ENCODE measurements at places on chromosomes 1 and 21. TPM values are rescaled to one million over a fixed set of nuclear protein-coding genes. Genes with fewer than 3 reads are reported as not detected.

GRCh38 chr21:40047993-40048730 is 180.9 kb downstream of the PCP4 start:
- DNase-seq = no peak

TNFSF4 gene
- 1.8 TPM for polyA plus RNA-seq

TMPRSS15 gene
- polyA plus RNA-seq = not detected

DNA sequence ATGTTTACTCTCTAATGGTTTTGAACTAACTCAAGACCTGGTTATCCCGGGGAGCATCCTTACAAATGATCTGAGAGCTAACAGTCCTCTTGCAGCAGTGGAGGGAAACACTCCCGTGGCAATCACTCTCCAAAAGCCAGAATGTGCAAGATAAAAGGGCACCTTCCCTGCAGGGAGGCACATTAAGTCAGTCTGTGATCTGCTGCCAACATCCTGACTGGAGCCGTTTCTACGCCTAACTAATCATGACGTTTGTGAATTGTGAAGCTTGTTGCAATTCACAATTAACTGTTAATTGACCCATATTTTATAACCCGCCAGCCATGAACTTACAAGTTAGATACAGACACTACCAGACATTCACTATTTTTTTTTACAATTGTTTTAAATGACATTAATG is 52.1 kb upstream of the LGALS8 start:
- DNase-seq = no peak

RGS13 gene
- polyA plus RNA-seq = 1.4 TPM

DNA sequence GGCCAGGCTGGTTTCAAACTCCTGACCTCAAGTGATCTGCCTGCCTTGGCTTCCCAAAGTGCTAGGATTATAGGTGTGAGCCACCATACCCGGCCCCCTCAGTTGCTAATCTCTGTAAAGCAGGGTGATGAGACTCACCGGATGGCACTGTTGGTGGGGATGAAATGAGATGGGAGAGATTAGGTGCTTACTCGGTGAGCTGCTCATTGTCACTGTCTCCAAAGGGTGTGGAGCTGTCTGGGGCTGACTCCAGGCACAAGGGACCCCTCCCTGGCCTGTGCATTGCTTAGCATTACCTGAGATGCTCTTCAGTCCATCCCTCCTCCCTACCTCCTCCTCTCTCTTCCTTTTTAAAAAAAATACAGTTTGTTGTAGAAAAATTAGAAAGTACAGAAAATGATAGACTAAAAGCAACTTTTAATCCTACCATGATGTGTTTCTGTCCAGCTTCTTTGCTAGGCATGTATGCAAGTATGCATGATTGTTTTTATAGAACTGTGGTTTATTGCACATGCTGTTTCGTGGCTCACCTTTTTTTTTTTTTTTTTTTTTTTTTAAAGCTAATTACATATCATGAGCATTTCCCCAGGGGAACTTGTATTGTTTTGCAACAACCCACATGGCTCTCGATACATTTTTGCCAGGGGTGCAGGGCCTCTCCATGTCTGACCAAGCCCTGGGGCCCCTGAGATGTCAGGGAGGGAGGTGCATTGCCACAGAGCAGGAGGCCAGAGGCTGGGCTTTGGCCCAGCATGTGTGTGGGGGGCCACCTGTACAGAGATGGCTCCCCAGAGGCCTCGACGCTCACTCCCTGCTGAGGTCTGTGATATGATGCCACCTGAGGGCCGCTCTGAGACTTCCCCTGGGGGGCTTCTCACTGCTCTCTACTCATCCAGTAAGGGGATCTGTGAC is 55.4 kb downstream of the ARHGEF10L start:
- no peak for DNase-seq

PLA2G2C gene
- 0.11 TPM for polyA plus RNA-seq

HYI gene
- polyA plus RNA-seq = 52.0 TPM

SPRR5 gene
- polyA plus RNA-seq = not detected

A3GALT2 gene
- 0.15 TPM for polyA plus RNA-seq

GRCh38 chr1:43763497-43763973 is 56.2 kb downstream of the ST3GAL3 start:
- peak; percentile 82 for DNase-seq

FAM177B gene
- polyA plus RNA-seq = 0.50 TPM

DNA sequence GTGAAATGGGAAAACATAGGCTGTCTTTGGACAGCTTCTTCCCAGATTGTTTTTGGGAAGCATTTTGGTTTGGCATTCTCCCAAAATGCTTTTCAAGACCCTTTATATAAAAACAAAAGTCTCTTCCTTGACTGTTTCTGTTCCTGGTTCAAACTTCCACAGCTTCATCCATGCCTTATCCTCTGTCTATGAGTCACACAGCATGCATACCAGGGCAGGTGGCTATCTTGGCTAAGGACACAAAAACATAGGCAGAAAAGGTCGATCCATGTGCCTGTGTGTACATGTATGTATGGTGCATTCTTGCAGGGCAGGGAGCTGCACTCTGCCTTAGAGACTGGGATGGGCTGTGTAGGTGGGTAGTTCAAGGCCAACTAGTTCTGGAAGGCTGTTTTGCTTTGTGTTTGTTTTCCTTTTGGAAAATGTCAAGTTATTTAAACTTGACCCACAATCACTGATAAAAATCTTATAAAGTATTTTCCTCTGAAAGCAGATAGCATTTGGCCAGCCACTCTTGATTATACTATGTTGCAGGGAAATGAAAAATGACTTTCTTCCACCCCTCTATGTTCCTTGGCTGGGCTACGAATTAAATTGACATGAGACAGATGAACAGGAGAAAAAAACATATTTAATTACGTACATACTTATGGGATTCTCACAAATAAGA is 437.0 kb downstream of the SIPA1L2 start:
- no peak for DNase-seq

DNA sequence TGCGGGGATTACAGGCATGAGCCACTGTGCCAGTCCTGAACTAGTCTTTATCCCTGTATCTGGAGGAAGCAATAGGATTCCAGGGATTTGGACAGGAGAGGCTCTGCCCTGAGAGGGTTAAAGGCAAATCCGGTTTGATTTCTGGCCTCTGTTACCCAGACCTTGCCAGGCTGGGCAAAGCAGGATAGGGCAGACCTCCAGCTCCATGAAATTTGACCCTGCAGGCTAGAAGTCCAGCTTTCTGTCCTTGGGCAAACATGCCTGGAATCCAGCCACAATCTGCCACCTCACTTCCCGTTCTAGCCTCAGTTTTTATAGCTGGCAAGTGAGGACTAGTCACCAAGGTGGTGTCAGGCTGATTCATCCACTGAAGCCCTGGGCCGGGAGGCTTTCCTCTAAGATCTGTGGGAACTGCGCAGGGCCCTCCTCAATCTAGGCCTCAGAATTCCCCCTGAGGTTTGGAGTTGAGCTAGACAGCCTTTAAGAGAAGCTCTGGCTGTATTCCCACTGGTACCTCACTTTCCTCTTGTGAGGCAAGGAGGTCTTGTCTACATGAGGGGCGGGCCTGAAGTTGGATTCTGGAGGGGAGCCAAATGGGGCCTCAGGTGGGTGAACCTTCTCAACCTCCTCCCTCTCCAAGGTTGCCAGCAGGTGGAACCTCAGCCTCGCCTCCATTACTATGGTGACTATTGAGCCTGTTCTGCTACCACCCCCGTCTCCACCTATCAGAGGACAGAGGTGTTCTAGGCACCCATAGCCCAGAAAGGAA is 7.0 kb upstream of the P3R3URF start:
- DNase-seq = peak; percentile 62

DNA sequence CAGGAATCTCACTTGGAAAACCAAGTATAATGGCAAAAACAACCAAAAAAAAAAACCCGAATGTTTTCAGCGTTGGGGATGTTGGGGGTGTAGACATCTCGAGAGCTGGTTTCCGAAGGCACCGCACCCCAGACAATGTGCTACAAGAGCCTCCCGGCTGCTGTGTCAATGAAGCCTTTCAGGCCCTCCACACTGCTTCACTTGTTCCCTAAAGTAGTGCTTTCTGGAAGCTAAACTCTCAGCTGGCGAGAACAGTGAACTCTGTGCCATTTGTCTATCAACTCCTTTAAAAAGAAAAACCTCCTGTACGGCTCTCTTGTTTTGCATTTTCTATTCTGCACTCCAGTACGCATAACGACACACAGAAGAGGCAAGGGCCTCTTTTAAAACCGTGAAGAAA is 32.5 kb downstream of the PLEKHO1 start:
- no peak for DNase-seq

- DNase-seq = no peak
Observed at GRCh38 chr1:205183676-205184335, 27.7 kb downstream of the DSTYK start.

GRCh38 chr1:206854401-206855129 is 10.9 kb upstream of the IL20 start:
- DNase-seq = no peak

- no peak for DNase-seq
Observed at GRCh38 chr1:231757101-231757404, 130.5 kb downstream of the DISC1 start.

DNA sequence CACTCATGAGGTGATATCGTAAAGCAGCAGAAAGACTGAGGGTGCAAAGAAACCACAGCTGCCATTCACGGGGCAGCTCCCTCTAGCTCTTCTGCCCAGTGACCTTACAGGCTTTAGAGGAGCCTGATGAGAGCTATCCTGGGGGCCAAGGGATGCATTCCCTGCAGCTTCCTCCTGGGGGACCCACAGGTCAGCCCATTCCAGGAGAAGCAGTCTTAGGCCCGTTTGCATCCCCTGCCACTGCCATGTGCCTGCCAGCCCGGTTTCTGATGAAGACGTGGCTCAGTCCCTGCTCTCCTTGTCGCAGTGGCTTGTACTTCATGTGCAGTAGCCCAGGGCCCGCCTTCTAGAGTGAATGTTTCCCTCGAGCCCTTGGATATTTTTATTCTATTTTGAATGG is 22.8 kb downstream of the ATP5PO start:
- DNase-seq = no peak

Measured in right lung (tissue), 10 donors.